ENCODE measurements at places on chromosomes 6 and 20. TPM values are rescaled to one million over a fixed set of nuclear protein-coding genes. Genes with fewer than 3 reads are reported as not detected.

DNA sequence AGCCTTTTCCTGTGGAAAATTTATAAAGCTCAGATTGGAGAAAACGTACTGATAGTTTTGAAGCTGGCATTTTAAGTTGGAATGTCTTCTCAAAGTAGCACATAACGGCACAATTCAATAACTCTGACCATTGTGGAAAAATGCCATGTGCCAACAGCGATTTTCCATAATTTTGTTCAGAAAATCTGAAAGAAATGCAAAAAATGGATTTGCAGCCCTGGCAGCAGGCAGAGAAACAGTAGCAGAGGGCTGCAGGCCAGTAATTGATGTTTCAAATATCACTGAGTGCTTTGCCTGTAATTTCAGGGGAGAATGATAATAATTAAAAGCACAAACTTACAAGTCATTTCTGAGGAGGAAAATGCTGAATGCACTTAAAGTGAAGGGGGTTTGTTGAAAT is 507.4 kb downstream of the MAFB start:
- DNase-seq, result no peak

DNA sequence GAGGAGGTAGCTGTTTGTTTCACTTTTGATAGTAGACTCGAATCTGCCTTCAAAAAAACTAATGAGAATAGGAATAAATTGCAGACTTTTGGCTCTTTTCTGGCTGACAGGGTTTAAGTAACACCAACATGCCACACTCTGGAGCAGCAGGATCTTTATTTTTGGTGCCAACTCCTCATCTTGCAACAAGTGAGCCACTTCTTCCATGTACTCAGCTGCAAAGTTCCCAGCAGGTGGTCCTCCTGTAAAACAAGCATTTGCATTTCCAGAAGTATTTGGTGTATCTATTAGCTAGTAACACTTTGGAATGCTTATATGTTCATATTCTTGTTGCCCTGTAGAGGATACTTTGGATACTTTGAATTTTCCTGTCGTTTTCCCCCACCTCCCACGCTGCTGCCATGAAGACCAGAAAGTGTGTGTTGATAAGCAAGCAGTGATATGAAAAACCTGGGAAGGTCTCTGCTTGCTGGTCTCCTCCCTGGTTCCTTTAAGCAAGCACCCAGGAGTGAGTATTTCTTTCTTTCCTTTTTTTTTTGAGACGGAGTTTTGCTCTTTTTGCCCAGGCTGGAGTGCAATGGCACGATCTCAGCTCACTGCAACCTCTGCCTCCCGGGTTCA is 1.0 kb downstream of the ARMH2 start:
- no peak for DNase-seq

DNA sequence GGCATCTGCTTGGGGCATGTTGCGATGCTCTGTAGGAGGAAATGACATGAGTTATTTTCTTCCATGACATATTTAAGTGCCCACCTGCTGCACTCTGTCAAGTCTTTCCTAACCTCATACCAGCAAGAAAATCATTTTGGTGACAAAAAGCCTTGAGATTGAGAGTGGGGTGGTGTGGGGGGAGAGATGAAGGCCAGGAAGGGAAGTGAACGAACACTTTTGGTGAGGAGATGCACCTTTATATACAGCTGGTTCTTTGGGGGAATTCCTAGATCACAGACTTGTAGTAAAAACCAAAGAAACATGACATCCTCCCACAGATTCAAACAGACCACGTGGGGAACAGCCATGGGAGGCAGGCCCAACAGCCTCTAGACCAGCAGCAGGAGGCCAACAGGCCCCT is 26.1 kb downstream of the NCOA5 start:
- DNase-seq, result no peak

- DNase-seq, result no peak
Observed at GRCh38 chr6:6942831-6943230, 164.9 kb upstream of the RREB1 start.

GRCh38 chr20:64155258-64156135 is 8.8 kb upstream of the MYT1 start:
- DNase-seq, result no peak

Gene SLC16A10
- polyA plus RNA-seq, result 4.4 TPM

Gene MOXD1
- 2.8 TPM for polyA plus RNA-seq

Data from forelimb muscle (tissue), 1 donor.